SK-N-SH treated with all-trans-retinoic acid at 6 μM for 48 hours (cell line): ENCODE measurements at places on chromosomes 16 and 17.

DNA sequence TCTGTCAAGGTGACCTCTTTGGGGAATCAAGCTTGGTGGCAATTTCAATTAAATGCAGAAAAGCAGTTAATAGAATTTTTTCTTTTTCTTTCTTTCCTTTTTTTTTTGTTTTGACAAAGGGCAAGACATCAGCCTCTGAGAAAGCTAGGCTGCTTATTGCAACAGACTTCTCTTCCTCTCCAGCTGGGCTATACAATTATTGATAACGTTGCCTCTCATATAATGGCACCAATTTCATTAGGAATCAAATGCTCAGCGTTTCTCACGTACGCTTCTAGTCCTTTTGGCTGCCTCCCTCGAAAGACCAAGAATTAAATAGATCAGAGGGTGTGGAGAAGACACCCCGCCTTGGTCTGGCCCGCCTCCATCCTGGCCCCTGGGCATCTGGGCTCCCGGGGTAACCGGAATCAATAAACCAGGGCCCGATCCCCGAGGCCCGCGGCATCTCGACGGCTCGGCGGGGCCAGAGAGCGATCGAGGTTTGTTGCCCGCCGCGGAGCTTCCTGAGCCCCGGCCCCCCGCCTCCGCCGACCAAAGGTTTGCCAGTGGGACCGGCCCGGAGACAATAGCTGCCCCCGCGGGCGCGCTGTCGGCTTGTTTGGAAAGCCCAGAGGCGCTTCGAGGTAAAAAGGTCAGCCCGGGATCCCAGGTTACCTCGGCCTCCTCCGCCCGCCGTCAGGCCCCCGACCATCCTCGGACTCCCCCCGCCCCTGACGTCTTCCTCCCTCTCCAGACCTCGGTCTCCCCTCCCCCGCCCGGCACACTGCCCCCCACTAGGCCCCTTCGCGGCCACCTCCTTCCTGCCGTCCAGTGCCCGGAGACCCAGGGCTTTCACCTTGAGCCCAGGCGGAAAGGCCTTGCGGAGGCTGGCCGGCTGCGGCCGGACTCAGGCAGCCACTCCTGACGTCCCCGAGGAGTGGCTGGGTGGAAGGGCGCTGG is 3.9 kb downstream of the HOXB1 start:
- ATAC-seq, result no peak

DNA sequence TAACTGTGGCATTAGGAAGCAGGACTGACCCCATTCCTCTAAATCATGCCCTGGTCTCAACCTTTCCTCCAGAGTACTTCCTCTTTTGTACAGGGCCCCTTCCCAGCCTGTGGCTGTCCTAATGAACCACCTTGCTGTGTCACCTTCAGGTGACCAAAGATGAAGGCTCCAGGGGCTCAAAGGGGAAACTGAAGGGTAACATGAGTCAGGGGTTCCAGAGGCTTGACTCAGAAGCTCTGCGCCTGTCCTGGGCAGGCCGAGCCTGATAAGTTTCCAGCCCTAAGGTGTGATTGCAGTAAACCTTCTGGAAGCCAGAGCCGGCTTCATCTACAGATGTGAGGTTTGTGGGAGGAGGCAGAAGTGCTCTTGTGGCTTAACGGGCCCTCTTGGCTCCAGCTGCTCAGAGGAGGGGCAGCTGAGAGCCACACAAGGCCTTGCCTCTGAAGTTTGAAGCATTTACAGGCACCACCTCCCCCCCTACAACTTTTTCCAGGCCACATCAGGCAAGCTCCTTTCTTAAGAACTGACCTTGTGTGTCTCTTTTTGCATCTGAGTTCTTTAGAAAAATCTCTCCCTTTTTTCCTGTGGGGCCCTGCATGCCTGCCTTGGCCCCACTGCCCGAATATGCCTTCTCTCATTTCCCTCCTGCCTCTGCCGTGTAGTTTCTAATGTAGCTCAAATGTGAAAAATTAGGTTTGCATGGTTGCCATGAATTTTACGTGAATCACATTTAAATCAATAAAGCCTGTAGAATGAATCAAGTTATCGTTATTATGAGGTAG is 149.9 kb downstream of the CLEC16A start:
- ATAC-seq, result peak; percentile 27

DNA sequence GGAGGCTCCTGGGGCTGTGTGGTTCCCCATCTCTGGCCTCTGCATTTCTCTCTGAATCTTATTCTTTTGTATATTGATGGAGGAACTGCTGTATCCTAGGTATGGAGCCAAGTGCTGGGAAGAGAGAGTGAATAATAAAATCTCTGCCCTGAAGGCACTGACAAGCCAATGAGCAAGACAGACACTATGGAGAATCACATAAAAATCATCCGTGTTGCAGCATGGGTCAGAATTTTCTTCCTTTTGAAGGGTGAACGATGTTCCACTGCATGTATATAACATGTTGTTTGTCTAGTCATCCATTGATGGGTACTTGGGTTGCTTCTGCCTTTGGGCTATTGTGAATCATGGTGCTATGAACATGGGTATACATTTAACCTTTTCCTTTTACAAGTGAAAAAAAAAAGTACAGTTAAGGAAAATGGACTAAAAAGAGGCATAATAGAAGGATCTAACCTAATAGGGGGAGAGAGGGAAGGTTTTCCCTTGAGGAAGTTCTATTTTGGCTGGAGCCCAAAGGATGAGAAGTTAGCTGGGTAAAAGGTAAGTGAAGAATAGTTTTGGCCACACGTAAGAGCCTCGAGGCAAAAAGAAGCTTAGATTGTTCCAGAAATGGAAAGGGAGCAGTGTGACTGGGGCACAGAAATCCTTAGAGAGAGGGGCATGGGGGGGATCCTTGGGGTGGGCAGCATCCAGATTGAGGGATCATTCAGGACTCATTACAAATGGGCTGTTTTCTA is 32.3 kb upstream of the GNA13 start:
- ATAC-seq, result no peak

DNA sequence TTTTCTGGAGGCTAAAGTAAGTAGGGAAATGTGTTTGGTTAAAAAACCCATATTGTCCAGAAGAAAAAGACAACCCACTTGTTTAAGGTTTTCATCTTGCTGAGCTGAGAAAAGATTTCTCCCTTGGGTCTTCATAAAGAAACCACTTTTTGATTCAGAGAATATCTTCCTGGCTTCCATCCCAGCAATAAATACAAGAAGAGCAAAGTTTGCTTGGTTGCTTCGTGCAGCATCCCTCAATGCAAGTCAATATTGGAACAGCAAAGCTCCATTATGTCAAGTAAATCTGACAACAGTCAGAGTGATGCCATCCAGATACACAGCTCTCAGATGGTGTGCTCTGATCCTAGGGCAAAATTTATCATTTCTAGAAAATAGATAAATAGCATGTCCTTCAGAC is 118.9 kb upstream of the PIRT start:
- no peak for ATAC-seq

- ATAC-seq, result no peak
Measured at GRCh38 chr17:81437191-81437651, 42.0 kb downstream of the BAHCC1 start.

GRCh38 chr17:70552230-70552981 is 383.1 kb downstream of the KCNJ2 start:
- peak; percentile 80 for ATAC-seq

DNA sequence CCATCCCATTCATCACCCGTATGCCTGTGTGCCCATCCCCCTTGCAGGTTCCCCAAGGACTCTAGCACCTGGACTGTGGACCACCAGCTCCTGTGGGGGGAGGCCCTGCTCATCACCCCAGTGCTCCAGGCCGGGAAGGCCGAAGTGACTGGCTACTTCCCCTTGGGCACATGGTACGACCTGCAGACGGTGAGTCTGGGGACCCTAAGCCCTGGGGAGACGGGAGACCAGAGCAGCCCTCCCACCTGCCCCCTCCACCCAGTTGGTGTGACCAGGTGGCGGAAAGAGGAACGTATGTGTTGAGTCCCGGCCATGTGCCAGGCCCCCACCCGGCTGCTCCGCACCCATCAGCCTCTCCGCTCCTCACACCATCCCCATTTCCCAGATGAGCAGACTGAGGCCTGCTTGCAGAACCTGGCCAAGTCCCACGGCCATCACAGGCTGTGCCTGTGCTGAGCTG is 15.6 kb downstream of the GAA start:
- no peak for ATAC-seq

DNA sequence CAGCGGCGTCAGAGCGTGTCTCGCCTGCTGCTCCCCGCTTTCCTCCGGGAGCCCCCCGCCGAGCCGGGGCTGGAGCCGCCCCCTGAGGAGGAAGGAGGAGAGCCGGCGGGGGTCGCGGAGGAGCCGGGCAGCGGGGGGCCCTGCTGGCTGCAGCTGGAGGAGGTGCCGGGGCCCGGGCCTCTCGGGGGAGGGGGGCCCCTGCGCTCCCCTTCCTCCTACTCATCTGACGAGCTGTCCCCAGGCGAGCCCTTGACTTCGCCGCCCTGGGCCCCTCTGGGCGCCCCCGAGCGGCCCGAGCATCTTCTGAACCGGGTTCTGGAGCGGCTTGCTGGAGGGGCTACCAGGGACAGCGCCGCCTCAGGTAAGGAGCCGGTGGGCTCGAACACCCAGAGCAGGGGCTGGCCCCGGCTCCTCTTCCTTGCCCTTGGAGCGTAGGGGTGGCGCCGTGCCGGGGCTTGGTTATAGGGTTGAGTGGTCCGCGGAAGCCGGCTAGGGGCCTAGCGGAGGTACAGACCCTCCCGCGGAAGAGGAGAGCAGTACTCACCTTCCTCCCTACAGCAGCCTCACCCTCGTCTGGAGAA is 841 bp downstream of the RAPGEFL1 start:
- no peak for ATAC-seq

- no peak for ATAC-seq
Measured at GRCh38 chr16:74720579-74720978, 19.9 kb upstream of the MLKL start.

- ATAC-seq, result no peak
Measured at GRCh38 chr16:70427786-70428177, 11.1 kb downstream of the ST3GAL2 start.

DNA sequence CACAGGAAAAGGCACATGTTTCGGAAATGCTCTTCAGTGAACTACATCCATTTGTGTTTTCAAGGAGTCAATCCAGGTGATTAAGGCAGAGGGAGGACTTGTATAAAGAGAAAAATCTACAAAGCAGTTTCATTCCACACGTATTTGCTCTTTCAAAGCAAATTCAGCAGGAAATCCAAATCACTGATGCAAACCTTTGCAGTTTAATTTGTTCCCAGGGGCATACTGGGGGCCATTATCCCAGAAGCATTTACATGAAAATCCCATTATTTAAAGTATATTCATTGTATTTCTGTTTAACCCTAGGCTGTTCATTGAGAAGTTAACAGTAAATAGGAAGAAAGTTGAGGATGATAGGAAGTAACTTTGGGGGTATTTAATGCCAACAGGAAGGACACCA is 147.9 kb downstream of the PMP22 start:
- ATAC-seq, result no peak

GRCh38 chr17:69703751-69704150 is 289.3 kb downstream of the MAP2K6 start:
- ATAC-seq, result no peak

DNA sequence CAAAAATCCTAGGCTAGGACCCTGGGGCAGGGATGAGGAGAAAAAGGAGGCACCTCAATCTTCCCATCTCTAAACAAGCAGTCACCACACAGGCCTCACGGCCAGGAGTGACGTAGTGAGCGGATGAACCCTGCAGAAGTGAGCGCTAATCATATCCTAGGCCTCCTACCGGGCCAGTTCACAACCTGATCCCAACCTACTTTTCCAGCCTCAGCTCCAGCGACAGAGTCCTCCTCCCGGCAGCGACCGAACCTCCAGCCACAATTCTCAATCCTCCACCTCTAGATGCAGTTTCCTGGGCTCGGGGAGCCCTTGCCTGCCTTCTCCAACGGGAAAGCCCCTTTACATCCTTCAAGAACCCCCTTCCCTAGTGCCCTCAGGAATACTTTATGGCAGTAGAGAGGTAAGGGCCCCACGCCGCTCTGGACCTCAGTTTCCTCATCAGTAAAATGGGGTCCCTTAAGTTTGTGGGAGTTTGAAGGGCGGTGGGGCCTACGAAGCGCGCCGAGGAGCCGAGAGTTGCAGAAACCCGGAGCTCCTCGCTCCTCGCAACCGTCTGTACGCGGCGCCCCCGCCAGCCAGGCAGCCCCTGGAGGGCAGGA is 1.4 kb downstream of the ZNF668 start:
- ATAC-seq, result peak; percentile 14

DNA sequence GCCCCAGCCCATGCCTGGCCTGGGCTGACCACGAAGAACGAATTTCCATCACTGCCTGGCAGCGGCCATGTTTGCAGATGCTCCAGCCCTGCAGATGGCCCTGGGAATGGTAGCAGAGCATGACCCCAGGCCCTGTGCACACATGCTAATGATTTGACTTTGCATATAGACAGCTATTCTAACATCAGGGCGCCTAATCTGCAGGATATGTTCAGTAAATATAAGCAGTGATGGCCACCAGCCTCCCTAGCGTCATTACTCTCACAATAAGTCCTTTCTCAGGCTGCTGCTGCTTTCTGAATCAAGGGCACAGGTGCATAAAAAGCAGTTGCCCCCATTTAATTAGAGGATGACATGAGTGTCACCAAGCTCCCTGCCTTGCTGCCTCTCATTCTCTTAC is 24.2 kb downstream of the DNAH9 start:
- no peak for ATAC-seq

GRCh38 chr16:55144651-55145050 is 179.4 kb upstream of the IRX6 start:
- ATAC-seq, result no peak

- peak; percentile 4; the same call in 1 of the 3 replicates for ATAC-seq
Measured at GRCh38 chr17:77436058-77436442, 295.3 kb downstream of the SEC14L1 start.

DNA sequence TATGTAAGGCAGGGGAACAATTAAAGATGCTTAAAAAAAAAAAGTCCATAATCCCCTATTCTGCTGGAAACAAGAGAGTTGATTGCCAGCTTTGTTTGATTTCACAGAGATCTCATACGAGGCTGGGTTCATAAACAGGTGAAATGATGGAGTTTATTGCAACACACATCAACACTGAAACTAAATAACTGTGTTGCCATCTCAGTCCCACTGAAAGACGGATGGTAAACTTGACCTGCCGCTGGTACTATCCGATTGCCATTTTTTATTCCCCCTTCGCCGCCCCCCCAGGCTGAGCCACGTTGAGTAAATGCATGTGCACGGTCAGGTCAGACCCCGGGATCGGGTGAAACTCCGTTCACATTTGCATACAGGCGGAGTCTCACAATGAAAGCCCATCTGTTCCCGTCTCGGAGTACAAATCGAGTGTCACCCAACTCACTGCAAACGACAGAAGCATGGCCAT is 119.2 kb downstream of the SKAP1 start:
- ATAC-seq, result no peak

- no peak for ATAC-seq
Measured at GRCh38 chr17:32523017-32523680, 36.4 kb downstream of the CDK5R1 start.

GRCh38 chr16:740459-740763 is 386 bp downstream of the CIAO3 start:
- peak; percentile 49 for ATAC-seq
